ENCODE measurements at places on chromosomes 11 and 22. TPM values are rescaled to one million over a fixed set of nuclear protein-coding genes. Genes with fewer than 3 reads are reported as not detected.

GRCh38 chr22:24209687-24210086 is 28.4 kb downstream of the SUSD2 start:
- no peak for ATAC-seq

GRCh38 chr11:90601261-90601660 is 378.4 kb upstream of the CHORDC1 start:
- no peak for ATAC-seq

Gene CNTN5
- not detected for total RNA-seq

DNA sequence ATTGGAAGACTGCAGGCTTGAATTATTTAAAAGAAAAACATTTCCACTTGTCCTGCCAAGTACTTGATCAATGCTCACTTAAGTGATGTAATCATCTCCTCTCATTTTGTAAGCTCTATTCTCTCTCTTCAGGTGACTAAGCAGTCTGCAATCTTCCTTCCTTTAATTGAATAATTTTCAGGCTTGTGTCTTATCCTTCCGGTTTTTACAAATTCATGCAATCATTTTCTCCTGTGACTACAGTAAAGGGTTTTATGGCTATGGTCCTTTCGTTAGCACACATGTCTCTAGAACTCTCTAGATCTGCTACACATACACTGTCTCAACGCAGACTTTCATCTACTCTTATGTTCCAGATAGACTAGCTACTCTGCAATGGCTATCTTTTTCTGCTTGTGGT is 12.6 kb upstream of the UPB1 start:
- ATAC-seq = no peak

Gene HTR3B
- not detected for total RNA-seq

GRCh38 chr11:84947970-84948580 is 679.1 kb downstream of the DLG2 start:
- ATAC-seq = no peak

Gene OR10D3
- total RNA-seq = not detected

- no peak for ATAC-seq
Observed at GRCh38 chr11:45684440-45684839, 19.0 kb upstream of the CHST1 start.

DNA sequence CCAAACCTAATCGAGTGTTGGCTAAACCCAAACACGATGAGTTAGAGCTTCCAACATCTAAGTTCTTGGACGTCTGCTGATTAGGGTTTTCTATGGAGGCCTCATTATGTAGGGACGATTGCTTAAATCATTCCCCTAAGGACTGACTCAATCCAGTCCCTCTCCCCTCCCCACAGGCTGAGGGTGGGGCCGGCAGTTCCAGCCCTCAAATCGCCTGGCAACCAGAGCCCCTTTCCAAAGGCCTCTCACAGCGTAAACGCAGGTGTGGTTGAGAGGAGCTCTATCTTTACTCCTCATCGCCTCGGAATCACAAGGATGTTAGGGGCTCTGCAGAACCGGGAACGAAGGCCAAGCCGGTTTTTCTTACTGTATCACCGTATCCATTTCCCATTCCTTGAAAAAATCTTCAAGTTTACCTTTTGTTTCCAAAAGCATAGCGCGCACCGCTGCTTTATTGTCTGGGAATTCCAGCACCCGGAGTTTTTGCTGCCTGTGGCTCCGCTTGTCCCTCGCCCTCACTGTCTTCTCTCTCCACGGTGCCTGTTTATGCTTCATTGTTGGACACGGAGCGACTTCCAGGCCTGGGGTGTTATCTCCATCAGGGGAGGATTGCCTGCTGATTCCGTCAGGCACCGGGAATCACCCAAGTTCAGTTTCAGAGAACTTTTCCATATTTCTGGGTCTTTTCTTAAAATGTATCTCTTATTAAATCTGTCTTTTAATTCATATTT is 13.8 kb upstream of the IFITM3 start:
- no peak for ATAC-seq

- peak; percentile 52 for ATAC-seq
Observed at GRCh38 chr11:28146123-28146751, 38.0 kb downstream of the METTL15 start.

DNA sequence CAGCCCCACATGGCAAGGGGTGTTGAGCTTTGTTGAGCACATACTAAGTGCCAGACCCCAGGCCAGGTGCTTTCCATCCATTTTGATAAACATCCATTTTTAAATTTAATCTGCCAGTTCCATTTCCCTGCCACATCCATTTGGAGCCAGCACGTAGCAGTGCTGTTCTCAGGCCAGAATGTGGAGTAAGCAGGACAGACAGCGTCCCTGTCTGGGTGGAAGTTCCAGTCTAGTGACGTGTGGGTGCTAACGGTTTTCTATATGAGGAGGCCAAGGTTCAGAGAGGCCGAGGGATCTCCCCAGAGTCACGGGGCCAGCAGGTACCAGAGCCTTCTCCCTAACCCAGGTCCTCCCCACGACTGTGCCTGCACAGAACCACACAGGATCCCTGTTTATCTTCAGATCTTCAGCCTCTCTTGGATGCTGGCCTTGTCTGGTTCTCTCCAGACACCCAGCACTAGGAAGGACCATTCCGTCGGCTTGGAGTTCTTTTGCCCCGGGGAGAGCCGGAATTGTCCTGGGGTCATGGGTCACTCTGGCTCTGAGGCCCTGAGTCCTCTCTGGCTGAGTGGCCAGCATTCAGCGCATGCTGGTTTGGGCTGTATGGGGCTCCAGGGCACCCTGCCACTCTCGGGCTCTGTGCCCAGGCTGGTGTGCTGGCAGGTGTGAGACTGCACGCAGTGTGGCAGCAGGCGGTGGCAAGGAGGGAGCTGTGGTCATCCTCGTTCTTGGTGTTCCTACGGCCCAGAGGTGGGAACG is 63.6 kb upstream of the PPARA start:
- no peak for ATAC-seq

DNA sequence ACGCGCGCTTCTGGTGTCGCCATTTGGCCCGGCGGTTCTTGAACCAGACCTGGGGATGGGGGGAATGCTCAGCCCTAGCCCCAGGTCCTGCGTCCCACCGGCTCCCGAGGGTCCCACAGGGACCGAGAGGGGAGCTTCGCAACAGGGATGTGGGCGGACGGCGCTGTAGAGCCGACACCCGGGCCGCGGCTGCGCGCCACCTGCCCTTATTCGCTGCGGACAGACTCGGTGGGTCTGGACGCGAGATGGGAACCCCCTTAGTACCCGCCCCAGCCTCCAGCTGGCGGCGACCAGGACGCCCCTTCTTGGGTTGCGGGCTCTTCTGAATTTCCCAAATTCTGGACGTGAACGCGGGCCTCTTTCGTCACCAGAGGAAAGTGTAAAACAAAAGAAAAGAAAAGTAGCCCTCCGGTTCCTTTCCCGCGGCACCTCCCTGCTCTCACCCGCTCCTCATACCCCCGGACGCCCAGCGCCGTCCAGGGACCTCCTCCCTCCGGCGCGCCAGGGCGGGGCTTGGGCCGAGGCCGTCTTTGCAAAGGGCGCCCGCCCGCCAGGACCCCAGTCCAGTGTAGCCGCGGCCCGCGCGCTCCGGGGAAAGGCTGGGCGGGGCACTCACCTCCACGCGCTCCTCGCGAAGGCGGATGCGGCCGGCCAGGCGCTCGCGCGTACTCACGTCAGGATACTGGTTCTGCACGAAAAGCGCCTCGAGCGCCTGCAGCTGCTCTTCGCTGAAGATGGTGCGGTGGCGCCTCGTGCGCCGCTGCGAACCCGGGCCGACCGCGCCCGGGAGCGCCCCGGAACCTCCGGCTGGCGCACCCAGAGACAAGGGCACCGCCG is 827 bp downstream of the GSC2 start:
- no peak for ATAC-seq

Gene OR2AG2
- total RNA-seq = 0.08 TPM

- ATAC-seq = no peak
Observed at GRCh38 chr22:35375031-35375430, 5.9 kb upstream of the HMOX1 start.

Gene NXPE4
- not detected for total RNA-seq

- ATAC-seq = no peak
Observed at GRCh38 chr11:121105481-121106195, 4.6 kb downstream of the TECTA start.

GRCh38 chr11:74687237-74688023 is 43.8 kb downstream of the CHRDL2 start:
- no peak for ATAC-seq

DNA sequence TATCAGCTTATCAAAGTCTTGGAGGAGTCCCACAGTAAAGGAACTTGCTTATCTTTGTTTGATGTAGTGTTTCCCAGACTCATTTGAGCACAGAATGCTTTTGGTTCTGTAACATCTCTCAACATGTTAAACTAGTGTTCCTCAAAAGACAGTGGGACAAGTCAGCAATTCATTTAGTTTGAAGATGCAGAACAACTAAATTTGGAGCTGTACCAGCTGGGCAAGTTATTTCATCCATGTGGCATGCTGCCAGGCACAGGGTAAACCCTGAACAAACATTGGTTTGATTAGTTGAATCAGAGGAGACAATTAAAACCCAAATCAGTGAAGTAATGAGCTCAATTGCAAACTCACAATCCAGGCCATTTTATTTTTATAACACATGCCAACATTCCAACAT is 141.2 kb downstream of the CSNK2A3 start:
- ATAC-seq = no peak

DNA sequence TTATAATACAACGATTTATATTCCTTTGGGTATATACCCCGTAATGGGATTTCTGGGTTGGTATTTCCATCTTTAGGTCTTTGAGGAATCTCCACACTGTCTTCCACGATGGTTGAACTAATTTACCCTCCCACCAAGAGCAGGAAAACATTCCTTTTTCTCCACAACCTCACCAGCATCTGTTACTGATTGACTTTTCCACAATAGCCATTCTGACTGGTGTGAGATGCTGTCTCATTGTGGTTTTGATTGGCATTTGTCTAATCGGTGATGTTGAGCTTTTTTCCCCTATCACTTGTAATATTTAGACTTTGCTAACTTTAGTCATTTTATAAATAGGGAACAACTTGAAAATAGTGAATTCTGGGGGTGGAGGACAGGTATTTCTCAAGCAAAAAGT is 58.1 kb downstream of the PPFIA1 start:
- no peak for ATAC-seq

- ATAC-seq = no peak
Observed at GRCh38 chr11:33610903-33611302, 89.7 kb downstream of the C11orf91 start.

Gene BRSK2
- 3.3 TPM for total RNA-seq

- no peak for ATAC-seq
Observed at GRCh38 chr11:82507288-82507687, 226.4 kb downstream of the FAM181B start.

Gene HEPN1
- not detected for total RNA-seq

DNA sequence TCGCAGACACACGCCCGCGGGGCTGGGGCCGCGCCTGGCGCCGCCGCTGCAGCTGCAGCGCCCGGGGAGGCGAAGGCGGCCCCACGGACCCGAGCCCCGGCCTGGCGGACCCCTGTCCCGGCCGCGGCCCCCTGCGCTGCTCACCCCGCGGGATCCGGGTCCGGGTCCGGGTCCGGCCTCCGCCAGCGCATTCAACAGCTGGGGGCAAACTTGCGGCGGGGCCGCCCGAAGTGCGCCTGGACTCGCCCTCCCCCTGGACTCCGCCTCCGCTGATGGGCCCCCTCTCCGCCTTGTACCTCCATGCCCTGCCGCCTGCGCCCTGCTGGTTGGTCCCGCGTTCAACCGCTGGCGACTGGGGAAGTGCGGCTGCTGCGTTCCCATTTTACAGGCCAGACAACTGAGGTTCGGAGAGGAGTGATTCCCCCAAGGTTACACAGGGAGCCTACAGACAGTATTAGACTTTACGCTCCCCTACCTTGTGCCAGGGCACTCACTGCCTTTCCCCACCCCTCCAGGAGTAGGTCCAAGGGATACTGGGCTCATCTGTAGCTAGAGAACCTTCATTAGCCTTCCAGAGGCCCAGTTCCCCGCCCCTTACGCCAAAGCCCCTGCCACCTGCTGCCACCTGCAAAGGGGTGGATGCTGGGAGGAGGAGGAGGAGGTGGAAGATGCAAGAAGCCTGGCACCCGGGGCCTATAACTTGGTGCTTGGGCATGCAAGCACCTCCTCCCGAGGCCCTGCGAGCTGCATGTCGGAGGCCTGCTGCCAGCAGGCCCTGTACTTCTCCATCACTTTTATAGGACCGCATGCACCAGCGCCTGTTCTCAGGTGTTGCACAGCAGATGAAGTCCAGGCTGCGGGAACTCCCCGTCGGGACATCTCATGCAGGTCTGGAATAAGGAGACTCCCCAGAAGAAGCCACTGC is 694 bp upstream of the ELFN2 start:
- ATAC-seq = no peak

Gene MICAL2
- 253 TPM for total RNA-seq

GRCh38 chr11:16096336-16096735 is 260.0 kb downstream of the SOX6 start:
- no peak for ATAC-seq

Gene PGA5
- total RNA-seq = not detected

Gene SLCO2B1
- 0.26 TPM for total RNA-seq

DNA sequence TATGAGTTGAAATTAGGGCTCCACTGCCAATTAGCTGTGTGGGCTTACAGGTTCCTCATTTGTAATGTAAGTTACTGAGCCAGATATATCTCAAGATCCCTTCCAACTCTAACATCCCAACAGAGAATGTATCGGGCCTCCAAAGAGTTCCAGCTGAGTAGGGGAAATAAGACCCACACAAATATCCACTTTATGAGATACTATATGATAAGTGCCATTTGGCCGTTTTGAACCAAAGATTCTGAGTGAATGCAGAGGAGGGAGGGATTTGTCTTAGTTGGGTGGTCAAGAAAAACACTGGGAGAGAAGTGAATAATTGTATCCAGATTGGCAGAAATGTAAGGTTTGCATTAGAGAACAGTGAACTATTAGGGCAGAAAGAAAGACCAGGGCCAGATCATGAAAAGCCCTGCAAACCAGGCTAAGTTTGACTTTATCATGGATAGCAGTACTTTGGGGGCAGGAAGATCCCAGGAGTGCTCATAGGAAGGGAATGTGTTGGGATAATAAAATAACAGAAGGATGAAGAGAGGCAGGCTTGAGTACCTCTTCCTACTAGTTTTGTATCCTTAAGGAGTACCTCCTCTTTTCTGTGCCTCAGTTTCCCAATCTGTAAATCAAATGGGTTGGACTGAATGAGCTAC is 63.9 kb downstream of the RPL27A start:
- no peak for ATAC-seq

DNA sequence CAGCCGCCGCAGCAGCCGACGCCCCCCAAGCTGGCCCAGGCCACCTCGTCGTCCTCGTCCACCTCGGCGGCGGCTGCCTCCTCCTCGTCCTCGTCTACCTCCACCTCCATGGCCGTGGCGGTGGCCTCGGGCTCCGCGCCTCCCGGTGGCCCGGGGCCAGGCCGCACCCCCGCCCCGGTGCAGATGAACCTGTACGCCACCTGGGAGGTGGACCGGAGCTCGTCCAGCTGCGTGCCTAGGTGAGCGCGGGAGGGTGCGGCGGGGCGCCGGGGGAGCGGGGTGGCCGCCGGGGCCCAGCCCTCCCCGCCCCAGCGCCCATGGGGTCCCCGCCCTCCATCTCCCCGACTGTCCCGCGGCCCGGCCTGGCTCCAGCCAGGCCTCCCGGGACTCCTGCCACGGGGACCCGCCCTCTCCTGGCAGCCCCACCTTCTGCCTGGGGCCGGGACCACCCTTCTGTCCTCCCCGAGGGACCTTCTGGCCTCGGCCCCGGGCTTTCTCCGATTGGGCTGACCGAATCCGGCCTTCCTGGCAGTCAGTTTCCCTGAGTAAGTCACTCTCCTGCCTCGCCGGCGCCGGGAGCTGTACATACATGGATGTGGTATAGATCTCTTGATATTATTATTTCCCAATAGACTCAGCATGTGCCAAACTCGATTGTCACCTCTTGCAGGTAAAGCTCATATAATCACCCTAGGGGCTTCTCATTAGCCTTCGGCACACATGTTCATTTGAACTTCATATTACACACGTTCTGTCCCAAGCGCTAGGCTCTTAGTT is 720 bp downstream of the PACS1 start:
- peak; percentile 7 for ATAC-seq

Gene SAA4
- total RNA-seq = not detected

- ATAC-seq = no peak
Observed at GRCh38 chr11:7543302-7543701, 29.5 kb downstream of the PPFIBP2 start.
